Mammary epithelial cell (primary cell): ENCODE measurements at places on chromosomes 7 and 10. TPM values are rescaled to one million over a fixed set of nuclear protein-coding genes. Genes with fewer than 3 reads are reported as not detected.

The RHOBTB1 gene
- 3.1 and 3.4 TPM in 2 replicates for total RNA-seq

The UBTD1 gene
- total RNA-seq, result 17.4 and 21.4 TPM in 2 replicates

The CYP3A7 gene
- not detected for total RNA-seq

The ZNF488 gene
- total RNA-seq, result 0.67 TPM

DNA sequence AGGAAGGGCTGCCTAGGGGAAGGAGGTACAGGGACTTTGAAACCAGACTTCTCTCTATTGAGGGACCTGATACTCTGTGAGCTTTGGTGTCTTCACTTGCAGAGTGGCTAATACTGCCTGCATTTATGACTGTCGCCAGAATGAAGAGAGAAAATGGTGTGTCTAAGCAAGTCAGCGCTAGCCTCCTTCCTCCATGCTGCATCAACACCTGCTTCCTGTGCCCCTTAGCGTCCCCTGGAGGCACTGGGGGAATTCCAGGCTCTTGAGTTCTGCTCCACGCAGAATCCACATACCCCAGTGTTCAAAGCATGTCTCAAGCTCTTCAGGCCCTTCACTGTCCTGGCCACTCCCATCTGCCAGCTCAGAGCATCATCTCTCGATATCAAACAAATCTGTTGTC is 140.5 kb downstream of the PKD1L1 start:
- DNase-seq, result no peak

DNA sequence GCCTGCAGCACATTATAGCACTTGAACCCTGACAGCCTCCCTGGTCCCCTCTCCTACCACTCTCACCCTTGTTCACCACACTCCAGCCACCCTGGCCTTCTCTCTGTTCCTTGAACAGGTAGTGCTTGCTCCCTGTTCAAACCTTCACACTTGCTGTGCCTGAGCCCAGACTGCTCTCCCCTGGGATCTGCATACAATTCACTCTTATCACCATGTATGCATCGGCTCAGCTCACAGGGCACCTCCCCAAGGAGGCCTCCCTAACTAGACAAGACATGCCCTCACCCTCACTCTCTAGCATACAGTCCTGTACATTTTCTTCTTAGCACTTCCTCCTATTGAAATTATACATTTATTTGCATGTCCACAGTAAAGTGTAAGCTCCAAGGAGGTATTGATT is 59.3 kb downstream of the FAM13C start:
- DNase-seq, result no peak

DNA sequence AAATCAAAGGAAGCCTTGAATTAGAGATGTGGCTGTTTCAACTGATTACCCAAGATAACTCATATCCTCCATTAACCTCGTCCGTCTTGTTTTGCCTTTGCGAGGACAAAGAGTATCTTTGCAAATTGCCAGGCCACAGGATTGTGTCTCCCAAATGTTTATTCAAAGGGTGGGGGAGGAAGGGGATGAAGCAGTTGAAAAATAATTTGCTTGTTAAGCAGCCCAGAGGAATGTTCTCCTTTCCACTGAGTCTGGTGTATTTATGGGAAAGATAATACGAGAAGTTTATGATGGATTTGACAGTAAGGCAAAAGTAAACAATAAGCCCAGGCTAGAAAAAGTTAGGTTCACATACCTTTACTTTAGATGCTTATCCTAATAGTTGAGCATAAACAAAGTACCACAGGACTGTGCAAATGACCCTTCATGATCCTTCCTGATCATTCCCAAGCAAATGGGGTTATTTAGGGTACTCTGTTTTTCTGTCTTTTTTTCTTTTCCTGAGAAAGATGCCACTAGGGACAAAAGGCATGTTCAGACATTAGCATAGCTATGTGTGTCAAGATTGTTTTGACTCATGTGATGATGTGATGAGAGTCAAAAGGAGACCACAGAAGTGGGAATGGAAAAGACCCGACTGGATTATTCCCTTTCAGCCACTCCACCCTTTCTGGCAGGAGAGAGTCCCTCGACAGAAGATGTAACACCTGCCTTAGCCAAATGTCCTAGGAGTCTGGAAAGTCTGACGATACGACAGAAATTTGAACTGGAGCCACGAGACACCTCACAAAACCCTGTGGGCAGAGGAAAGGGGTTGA is 243.0 kb upstream of the GLI3 start:
- peak; percentile 72 for DNase-seq

GRCh38 chr7:94921911-94922310 is 14.5 kb downstream of the PPP1R9A start:
- no peak for DNase-seq

- DNase-seq, result no peak
Observed at GRCh38 chr10:132774902-132775863, 10.8 kb downstream of the NKX6-2 start.

GRCh38 chr10:36094096-36094495 is 452.0 kb upstream of the FZD8 start:
- DNase-seq, result peak; percentile 3

GRCh38 chr10:49257626-49258349 is 41.2 kb upstream of the C10orf71 start:
- DNase-seq, result no peak

DNA sequence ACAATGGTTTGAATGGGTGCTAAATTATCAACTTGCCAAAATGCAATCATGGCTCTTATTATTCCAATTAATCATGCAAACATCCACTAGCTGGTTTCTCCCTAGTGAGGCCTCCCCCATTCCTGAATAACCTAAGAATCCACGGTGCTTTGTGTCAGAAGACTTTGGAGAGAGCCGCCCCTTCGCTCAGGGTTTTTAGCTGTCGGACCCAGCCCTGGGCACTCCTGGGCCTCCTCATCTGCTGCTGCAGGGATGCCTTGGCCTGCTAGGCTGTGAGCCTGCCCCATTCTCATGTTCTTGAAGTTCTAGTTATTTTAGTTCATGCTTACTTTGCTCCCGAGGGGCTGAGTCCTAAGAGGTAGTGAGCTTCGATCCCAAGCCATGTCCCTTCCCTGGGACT is 34.1 kb upstream of the SFRP5 start:
- DNase-seq, result no peak

DNA sequence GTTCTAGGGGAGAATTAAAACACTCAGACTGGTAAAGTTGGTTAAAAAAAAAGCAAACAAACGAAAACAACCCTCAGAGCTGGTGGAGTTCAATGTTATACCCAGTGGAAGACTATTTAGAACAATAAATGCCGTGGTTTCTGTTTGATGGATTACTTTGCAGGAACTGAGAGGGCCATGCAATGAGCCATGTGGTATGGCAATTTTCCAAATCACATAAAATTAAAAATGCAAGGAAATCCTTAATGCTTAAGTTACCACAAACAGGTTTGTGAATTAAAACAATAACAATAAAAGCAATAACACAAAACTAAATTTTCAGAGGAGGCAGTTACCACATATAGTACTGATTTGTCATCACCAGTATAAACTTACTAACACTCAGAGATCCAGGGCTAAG is 96.9 kb downstream of the RTKN2 start:
- no peak for DNase-seq

DNA sequence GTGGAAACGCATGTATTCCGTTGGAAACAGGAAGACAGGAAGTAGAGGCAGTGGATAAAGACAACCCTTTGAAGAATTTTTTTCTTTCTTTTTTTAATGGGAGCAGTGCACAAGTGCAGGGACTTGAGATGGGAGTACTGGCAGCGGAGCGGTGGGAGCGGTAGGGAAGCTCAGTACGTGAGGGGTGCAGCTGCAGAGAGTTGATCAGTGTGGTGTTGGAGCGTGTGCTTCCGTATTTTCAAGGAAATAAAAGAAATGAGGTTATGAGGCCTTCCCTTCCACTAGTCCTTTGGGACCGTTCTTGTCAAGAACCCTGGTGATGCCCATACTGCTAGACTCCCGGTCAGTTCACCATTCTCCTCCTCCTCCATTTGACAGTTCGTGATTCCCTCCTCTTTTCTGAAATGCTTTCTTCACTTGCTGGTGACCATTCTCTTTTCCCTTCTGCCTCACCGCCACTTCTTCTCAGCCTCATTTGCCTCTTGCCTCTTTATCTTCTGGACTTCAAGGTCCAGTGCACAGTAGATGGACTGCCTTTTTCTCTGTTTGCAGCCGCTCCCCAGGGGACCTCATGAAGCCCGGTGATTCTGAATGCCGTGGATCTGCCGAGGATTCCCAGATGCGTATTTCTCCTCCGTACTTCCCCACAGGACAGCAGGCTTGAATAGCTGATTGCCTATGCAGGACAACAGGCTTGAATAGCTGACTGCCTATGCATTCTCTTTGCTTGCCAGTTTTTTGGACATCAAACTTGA is 39.1 kb upstream of the TMEM236 start:
- DNase-seq, result no peak

DNA sequence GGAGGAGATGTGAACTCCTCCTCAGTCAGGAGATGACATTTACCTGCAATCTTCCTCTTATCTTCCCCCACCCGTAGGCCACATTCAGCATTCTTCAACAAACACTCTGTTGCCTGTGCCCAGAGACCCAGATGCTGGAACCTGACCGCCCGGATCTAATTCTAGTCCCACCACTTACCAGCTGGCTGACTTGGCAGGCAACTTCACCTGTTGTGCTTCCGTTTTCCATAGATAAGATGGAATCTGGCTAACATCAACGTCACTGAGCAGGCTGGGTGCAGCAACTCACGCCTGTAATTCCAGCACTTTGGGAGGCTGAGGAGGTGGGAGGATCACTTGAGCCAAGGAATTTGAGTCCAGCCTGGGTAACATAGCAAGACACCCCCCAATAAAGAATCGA is 21.3 kb upstream of the FXYD4 start:
- no peak for DNase-seq

- DNase-seq, result no peak
Observed at GRCh38 chr7:54825368-54825767, 66.4 kb upstream of the SEC61G start.

DNA sequence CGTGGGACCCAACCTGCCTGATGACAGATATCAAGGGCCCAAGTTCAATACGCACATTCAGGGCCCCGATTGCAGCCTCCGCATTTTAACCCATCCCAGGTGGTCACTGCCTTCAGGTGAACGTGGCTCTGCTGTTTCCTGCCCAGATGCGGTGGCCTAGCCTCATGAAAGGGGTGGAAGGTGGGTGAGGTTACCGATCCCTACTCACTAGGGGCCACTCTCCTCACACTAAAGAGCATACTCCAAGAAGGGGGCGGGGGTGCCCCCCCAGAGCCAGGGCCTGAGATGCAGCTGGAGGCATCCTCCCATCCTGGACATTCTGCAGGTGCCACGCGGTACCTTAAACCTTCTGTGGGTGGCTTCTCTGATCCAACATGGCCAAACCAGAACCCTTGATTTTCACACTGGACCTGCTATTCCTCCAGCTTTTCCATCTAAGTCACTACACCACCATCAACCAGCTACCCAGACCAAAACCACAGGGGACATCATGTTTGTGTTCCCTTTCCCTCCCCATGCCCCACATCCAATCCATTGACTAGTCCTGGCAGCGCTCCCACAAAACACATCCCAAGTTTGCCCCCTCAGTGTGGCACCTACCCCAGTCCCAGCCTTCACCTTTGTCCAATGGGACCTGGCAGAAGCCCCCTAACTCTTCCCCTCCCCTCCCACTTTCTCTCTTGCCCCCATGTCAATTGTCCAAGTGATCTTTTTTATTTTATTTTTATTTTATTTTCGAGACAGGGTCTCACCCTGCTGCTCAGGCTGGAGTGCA is 30.0 kb downstream of the PRLHR start:
- DNase-seq, result no peak

DNA sequence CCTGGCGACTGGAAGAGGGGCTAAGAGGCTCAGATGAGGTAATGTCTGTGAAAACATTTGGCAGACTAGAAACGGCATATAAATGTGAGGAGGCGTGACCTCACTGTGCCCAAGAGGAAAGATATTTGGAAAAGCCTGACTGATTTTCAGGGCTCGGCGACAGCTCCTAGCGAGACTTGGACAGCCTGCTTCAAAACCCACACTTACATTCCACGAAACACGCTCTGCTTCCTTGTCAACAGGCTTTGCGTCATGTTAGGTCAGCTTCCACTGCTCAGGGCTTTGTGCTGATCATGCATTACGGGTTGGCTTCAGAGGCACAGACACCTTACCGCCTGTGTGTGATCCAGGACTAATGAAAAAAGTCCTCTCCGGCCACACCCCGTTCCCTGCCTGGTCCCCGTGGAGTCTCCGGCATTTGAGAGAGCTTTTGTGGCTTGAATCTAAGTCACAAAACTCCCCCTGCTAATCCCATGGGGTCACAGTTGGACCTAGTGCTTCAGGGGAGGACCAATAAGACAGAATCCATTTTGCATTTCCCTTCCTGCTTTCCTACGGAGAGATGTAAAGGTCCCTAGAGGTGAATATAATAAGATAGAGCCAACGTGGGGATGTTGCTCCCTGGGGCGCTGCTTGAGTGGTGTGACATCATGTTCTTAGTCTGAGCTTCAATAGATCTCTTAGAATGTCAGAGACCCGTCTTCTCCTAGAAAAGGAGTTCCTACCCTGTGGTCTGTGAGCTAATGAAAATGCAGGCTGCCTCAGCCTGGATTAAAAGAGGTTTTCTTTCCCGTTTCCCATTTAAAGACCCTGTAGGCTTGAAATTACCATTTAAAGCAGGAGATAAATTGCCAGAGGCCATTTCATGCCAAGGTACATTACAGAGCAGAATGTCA is 25.5 kb downstream of the FGFBP3 start:
- DNase-seq, result no peak

- no peak for DNase-seq
Observed at GRCh38 chr7:68676813-68677535, 921.3 kb upstream of the AUTS2 start.
